Stimulated activated CD8-positive, alpha-beta memory T cell treated with anti-CD3 and anti-CD28 coated beads, Interleukin-2, amount 100 ng/mL, for 48 hours (primary cell): ENCODE measurements at places on chromosomes 16 and 17.

GRCh38 chr17:2855063-2855600 lies 58.9 kb downstream of the RAP1GAP2 start:
- no peak for DNase-seq

DNA sequence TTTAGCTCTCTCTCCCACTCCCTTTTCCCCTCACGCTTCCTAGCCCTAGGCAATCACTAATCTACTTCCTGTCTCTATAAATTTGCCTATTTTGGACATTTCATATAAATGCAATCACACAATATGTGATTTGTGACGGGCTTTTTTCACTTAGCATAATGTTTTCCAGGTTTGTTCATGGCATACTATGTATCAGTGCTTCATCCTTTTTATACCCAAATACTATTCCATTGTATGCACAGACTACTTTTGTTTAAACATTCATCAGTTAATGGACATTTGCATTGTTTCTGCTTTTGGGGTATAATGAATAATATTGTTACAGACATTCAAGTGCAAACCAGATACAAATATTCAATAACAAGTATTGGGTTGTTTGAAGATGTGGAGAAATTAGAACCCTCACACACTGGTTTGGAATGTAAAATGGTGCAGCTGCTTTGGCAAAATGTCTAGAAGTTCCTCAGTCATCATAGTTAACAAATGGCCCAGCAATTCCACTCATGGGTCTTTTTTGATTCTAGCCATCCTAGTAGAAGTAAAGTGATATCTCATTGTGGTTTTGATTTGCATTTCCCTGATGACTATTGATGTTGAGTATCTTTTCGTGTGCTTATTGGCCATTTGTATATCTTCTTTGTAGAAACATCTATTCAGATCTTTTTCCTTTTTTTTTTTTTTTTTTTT lies 67.7 kb downstream of the TBX4 start:
- DNase-seq = no peak

DNA sequence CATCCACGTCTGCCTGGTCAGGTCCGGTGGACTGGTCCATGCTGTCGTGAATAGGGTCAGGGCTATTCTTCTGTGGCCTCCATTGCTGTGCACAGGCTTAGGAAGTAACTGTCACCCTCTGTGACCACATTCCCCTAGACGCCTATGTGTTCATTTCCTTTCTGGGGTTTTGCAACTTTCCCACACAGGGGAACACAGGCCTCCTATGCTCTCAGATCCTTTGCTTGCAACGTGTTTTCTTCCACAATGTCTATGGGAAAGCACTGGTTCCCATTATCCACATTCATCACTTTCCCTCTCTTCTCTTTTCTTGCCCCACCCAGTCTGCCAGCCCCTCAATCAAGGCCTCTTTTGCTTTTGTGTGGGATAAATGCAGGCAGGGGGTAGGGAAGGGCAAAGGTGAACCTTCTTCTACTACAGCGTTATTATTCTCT lies 43.2 kb upstream of the DNAJA2 start:
- DNase-seq = no peak

DNA sequence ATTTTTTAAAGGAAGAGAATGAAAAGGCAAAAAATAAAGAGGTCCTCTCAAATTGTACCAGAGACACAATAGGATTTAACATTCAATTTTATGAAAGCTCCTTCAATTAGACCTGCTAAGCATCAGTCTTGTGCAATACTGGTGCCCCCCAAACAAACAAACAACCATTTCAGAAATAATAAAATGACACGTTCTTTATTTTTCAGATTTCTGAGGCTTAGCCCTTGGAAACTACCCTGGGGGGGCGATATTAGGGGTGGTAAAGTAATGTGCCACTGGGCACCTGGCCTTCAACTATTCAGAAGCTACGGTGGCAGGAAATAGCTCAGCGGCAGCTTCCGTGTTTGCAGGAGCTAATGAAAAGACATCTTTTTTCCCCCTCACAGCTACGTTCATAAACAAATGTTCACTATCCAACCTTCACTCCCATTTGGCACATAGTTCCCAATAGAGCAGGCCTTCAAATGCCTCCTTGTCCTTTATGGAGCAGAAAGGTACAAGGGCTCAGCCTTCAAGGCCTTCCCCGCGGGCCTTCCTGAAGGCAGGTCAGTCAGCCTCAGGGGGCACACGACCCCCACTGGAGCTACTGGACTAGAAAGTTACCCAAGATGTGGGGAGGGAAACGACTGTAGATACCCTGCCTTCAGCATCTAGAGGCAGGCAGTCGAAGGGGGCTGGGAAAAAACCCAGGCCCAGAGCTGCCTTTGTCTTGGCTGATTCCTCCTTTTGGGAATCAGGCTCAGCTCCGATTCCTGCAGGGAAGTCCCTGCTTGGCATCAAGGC lies 44.1 kb downstream of the TBX4 start:
- DNase-seq = no peak

DNA sequence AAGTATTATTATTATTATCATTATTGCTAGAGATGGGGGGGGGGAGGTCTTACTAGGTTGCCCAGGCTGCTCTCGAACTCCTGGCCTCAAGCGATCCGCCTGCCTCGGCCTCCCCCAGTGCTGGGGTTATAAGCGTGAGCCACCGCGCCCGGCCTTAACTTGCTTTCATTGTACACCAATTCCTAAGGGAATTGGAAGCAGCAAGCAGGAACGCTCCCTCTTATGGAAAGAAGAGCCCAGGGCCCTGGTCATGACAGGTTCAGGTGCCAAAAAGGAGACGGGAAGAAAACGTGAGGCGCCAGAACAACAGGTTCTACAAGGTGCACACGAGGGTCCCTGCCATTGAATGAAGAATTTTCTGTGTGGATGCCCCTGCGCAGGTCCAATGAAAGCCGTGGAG lies 540 bp upstream of the RPL38 start:
- DNase-seq = no peak

DNA sequence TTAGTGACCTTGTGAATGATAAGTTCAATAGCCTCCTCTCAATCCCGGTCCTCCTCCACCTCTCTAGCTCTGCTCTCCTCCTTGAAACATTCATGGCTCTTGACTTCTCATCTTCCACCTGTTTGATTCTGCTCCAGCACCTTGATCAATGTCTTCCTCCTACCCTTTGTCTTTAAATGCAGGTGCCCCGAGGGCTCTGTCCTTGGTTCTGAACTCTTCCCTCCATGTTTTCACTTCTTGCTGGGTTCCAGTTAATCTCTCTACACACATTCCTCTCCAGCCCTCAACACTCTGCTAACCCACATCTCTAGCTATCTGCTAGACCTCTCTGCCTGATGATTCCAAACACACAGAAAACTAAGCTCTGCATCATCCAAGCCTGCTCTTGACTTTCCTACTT lies 13.4 kb downstream of the CD300E start:
- no peak for DNase-seq

- DNase-seq = no peak
These were observed 1.0 kb downstream of the TLE7 start for GRCh38 chr16:71440669-71441347.

DNA sequence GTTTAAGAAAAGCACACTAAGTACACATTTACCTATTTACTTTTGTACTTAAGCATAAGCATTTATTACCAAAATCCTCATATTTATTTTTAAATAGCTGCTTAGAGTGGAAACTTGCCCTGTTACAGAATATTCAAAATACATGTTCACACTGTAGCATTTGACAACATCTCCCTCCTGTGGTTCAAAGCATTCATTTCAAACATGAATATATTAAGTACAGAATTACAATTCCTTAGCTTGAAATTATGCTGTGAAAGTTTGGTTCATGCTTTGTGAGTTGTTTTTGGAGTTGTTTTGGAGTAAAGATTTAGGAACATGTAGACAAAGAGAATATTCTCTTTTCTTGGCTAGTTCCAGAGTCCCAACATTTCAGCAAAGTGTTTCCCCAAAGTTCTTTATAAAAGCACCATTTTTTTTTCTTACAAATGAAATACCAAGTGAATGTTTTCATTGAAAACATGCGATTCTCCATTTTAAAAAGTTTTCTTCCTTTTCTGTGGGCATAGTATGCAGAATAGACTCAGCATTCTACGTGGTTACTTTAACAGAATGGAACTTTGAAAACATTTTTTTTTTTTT lies 33.2 kb downstream of the TUBD1 start:
- DNase-seq = no peak

DNA sequence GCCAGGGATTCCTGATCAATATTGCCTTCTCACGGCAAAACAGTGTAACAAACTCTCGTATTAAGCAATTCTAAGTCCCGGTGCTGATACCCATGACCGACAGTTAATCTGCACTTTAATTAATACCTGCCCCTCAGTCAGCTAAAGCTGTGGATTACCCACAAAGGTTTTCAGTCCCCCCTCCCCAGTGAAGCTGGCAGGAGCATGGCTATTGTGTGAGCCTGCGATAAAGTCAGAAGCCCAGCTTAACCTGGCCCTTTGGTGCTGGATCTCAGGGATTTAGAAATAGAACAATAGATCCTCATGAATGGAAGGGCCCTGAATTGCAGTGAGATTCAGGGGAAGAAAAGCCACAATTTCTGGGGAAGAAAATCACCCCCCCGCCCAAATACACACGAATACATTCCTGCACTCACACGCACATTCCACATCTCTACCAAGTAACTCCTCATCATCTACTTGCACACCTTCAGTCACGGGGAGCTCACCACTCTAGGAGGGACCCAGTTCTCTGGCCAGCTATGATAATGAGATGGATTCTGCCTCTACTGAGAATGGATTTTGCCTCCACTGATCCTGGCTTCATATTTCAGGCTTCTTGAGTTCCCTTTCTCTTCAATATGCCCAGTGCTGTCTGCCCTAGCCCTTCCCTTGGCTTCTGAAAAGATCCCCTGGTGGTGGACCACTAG lies 102.6 kb downstream of the WSCD1 start:
- DNase-seq = no peak

- DNase-seq = no peak
These were observed 1.4 kb downstream of the GSE1 start for GRCh38 chr16:85614338-85615013.

GRCh38 chr16:86202267-86202666 lies 303.3 kb downstream of the IRF8 start:
- DNase-seq = no peak
